Activated CD8-positive, alpha-beta memory T cell treated with anti-CD3 and anti-CD28 coated beads for 4 hours (primary cell): ENCODE measurements at places on chromosomes 7 and 10.

DNA sequence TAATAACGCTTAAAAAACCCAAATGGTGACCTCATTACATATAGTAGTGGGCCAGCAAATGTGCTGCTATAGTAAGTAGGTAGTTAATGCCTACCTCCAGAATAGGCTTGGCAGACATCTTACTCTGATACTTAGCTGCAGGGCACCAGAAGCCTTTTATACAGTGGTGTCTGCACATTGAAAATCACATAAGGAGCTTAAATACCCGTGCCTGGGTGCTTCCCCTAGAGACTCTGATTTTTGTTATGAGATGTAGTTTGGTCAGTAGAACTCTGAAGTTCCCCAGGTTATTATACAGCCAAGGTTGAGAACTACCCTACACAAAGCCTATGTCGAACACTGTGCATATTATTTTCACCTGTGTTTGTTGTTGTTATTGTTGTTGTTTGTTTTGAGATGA lies 47.2 kb downstream of the ANKIB1 start:
- no peak for DNase-seq

GRCh38 chr7:38367301-38367890 lies 94.0 kb upstream of the TARP start:
- no peak for DNase-seq

DNA sequence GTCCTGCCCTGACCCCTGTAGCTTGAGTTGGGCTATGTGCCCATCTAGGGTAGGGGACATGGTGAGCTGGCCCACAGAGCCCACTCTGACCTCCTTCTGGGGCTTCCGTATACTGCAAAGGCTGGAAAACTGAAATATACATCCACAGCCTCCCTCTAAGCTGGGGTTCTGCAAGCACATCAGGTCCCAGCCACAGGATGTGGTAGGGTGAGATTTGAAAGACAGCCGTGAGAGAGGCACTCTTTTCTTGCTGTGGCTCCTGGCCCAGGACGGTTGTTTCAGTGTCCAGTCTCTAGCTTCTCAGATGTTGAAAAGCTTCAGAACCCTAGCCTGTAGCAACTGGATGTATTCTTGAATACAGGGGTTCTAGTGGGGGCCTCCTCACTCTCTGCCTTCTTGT lies 60.1 kb upstream of the ADRB1 start:
- no peak for DNase-seq

DNA sequence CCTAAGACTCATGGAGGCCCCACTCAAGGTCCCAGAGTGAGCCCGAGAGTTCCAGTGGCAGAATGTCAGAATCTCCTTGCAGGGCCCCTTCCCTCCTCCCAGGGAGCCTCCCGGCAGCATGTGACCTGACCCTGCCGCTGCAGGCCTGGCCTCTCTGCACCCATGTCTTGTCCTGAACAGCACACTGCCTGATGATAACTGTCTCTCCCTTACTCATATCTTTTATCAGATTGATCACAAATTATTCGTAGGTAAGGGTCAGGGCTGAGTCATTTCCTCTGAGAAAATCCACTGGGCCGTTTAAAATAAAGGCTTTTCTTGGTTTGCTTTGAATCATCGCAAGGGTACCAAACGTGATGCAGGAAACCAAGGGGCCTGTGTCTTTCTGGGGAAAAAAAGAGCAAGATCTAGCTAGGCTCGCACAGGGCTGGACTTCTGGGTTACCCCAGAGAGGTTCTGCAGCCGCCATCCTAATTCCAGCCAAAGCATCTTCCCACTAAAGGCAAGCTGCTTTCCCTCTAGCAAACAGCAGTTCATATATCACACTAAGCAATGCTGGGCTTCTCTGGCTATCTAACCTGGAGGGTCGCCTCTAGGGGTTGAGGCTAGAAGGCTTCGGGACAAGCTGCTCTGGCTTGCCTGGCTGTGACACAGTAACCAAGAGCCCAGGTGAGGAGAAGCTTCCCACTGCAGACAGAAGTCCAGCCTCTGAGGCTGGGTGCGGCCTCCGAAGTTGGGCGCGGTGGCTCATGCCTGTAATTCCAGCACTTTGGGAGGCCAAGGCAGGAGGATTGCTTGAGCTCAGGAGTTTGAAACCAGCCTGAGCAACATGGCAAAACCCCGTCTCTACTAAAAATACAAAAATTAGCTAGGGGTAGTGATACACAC lies 104.9 kb downstream of the SPDYE5 start:
- no peak for DNase-seq

- no peak for DNase-seq
Measured at GRCh38 chr7:516606-517456, 2.8 kb downstream of the PDGFA start.
